MV-4-11 (cell line): ENCODE measurements at places on chromosomes 11 and 22.

- DNase-seq = no peak
These were observed 12.1 kb downstream of the BBOX1 start for GRCh38 chr11:27052668-27053067.

DNA sequence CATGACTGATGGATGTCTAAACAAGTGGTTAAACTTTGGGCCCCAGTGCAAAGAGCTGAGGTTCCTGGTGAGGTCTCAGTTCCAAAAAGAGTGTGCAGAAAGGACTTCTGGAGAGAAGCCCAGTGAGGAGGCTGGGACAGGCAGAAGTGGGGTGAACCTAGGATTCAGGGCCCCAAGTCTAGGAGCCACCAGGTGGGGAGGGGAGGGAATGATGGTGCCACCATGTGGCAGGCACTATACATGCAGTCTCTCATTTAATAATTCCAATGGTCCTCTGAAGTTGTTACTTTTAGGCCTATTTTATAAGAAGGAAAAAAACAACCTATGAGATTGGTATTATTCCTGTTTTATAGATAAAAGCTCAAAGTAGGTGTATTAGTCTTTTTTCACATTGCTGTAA lies 102.0 kb downstream of the INSC start:
- DNase-seq = no peak

DNA sequence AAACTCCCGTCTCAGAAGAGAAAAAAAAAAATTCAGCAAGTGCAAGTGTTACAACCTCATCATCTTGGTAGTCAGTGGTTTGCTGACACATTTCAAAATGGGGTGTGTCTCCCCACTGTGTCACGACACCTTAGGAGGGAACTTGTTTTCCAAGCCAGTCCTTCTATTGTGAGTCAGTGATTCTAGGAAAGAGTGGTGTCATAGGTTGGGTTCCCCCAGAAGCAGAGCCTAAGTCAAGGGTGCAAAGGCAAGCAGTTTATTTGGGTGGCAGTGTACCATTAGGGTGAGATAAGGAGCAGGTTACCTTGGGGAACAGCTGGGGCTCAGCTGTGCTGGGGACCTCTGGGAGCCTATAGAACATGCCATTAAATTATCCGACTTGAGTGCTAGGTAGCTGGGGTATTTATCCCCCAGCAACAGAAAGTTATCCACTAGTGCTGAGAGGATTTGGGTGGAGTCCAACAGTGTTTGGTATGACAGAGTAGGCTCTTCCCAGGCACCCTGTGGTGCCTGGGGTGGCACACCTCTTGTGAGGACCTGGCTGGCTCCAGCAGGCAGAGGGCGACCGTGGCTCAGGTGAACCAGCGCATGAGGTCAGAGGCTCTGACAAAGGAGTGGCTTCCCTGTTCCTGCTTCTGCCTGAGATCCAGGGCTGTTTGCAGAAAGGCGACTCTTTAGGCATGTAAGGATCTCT lies 41.7 kb downstream of the KIAA1671 start:
- DNase-seq = peak; percentile 31

- no peak for DNase-seq
These were observed 6.5 kb downstream of the LMO1 start for GRCh38 chr11:8257003-8257664.

GRCh38 chr11:127925475-127925874 lies 661.9 kb downstream of the ETS1 start:
- DNase-seq = no peak

DNA sequence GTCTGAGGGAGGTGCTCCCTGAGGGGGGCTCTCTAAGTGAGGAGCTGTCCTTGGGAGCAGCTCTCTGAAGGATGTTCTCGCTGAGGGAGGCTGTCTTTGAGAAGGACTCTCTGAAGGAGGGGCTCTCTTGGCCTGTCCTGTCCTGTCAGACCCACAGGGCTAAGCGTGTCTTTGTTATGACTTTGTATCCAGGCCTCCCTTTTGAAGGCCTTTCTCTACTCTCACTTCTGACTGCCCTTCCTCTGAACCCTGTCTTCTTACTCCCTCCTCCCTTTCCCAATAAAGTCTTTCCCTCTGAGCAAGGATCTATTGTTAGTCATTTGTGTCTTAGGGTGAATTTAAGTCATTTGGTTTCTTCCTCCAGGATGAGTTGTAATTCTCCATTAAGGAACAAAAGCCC lies 330.1 kb upstream of the PLET1 start:
- no peak for DNase-seq

DNA sequence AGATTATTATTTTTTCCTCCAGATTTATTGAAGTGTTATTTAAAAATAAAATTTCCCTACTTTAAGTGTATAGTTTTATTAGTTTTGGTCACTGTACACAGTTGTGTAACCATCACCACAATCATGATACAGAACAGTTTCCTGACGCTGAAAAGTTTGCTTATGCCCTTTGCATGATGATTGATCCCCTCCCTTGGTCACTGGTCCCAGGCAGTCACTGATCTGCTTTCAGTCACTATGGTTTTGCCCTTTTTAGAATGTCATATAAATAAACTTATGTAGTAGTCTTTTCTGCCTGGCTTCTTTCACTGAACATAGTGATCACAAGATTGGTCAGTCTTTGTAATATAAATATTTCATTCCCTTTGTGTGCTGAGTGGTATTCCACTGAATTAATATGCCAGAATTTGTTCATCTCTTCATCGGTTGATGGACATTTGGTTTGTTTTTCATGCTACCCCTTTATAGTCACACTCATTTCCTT lies 140.6 kb downstream of the SWAP70 start:
- DNase-seq = no peak

GRCh38 chr11:58616594-58616993 lies 5.9 kb upstream of the CNTF start:
- DNase-seq = no peak

DNA sequence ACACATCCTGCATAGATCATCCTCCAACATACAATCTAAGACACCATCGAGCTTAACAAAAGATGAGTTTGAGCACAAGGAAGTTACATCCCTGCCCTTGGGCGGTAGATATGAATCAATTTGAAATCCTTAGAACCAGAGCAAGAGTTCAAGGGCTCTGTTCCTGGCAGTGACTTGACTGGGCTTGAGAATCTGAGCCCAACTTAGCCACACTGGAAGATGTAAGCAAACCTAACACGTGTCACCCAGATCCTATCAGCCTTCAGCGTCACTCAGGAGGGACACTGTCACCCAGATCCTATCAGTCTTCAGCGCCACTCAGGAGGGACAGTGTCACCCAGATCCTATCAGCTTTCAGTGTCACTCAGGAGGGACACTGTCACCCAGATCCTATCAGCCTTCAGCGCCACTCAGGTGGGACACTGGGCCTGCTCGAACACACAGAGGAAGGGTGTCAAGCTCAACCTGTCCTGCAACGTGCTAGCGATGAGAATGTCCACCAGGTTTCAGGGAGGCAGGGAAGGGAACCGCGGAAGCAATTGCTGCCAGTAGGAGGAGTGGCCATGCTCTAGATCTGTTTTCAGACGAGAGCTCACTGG lies 32.8 kb upstream of the CTSD start:
- DNase-seq = no peak

DNA sequence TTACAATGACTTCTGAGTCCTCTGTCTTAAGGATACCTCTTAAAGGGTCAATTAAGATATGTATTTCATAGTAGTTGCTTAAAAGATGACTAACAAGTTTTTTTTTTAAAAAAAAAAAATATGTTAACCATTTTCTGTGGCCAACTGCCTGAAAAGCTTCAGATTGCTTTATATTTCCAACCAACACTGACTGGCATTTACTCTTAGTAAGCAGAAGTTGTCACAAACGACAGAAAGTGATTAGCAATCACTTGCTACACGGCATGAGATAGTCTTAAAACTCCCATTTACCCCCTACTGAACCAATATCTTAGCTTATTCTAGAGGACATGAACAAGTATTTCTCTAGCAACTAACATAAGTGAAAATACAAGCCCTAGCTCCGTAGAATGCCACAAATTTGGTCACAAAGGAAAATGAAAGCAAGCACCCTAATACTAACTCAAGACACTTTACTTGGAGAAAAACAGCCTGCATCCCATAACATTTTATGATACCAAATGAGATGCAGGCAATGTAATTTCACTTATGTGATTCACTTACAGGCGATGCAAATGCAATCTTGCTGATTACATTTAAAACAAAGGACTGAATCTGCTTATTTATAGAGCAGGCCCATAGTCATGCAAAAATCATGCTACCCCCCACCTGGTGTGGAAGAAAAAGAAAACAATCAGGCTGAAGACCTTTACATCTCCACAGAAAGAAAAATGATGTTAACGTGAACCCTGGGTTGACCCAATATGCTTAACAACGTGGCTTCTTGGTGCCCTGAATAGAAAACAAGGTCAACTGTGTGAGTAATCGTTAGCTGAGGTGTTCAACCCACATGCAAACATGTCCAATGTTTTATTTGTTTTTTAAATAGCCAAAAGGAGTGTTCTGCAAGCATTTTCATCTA lies 25.7 kb downstream of the MPPED2 start:
- DNase-seq = no peak

DNA sequence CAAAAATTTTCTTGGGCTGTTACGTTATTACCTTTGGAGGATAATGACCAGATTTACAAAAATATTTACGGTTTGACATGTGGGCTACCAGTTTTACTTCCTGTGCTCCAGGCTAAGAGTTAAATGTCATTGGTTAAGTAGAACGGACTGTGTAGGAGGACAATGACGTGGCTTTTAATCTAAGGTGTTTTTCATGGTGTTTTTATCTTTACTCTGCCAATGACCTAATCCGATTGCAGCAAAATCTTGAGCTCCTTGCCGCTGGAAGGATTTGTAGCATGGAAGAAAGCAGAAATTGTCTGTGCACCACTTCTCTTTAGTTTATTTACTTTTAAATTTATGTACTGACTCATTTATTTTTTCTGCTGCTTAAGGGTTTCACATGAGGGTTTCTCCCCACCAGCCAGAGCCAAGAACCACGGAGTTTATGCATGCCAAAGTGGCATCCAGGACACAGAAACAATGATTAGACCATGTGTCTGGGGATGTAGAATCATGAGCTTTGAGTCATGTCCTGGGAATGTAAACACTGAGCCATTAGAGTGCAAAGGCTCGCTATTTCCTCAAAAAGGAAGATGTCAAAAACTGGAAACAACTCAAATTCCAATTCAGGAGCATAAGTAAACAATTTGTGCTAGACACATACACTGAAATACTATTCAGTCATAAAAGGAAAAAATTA lies 1.9 kb upstream of the CARD16 start:
- DNase-seq = peak; percentile 5

GRCh38 chr11:22666688-22667439 lies 453 bp downstream of the GAS2 start:
- DNase-seq = no peak

GRCh38 chr11:76714493-76714892 lies 43.9 kb upstream of the LRRC32 start:
- no peak for DNase-seq

DNA sequence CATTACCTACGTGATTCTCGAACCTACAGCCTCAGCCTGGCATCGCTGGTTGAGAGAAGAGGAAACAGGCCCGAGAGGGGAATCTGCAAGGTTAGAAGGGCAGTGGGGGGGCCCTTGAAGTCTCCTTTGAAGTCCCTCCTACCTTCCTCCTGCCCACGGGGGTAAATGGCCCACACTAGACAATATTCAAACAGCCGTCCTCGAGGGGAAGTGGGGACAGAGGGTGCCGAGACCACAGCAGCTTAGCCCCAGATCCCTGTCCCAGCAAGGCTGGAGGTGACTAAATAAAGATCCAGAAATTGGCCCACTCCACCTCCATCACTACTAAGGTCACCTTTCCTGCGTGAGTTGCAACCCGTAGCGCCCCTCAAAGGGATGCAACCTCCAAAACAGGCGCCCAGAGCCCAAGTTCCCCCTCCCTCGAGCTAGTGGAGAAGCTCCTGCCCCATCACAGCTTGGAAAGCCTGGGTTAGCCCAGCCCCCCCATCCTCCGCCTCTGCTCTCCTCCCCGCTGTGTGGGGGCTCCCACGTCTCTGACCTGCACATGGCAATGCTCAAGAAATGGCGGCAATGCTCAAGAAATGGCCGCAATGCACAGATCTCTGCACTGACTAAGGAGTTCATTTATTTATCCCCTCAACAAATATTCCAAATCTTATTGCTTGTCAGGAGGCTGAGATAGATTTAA lies 788 bp upstream of the RASL10A start:
- DNase-seq = no peak
